ENCODE measurements at places on chromosomes 16 and 17. TPM values are rescaled to one million over a fixed set of nuclear protein-coding genes. Genes with fewer than 3 reads are reported as not detected.

DNA sequence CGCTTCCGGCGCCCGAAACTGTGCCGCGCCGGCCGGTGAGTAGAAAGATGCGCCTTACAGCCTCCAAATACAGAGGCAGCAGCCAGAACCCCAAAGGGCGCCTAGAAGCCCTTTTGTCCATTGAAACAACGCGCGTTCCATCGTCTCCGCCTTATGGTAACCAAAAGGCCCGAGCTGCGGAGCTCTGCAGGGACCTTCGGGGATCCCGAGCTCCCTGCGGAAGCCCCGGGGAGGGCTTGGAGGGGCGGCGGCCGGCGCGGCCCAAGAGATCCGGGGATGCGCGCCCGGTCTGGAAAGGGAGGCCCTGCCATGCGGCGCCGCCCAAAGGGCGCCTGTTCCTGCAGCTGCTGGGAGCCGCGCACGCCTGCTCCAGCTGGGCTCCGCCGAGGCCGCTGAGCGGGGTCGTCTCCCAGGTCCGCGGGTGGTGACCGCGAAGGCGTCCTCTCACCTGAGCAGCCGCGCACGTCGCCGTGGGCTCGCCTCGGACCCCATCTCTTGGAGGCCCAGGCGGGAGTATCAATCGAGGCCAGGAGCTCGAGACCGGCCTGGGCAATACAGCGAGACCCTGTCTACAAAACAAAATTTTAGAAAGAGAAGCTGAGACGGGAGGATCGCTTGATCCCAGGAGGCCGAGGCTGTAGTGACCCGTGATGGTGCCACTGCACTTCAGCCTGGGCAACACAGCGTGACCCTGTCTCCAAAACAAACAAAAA lies 742 bp upstream of the FBXO31 start:
- peaks cover 10% of the 10 kb centered on the region for H3K36me3 ChIP-seq
- no peak for DNase-seq
- H3K27ac ChIP-seq = peak overlapping the region; percentile 95
- no peaks in the 10 kb centered on the region for H3K27me3 ChIP-seq

Gene WNK4
- total RNA-seq = 0.16 TPM

DNA sequence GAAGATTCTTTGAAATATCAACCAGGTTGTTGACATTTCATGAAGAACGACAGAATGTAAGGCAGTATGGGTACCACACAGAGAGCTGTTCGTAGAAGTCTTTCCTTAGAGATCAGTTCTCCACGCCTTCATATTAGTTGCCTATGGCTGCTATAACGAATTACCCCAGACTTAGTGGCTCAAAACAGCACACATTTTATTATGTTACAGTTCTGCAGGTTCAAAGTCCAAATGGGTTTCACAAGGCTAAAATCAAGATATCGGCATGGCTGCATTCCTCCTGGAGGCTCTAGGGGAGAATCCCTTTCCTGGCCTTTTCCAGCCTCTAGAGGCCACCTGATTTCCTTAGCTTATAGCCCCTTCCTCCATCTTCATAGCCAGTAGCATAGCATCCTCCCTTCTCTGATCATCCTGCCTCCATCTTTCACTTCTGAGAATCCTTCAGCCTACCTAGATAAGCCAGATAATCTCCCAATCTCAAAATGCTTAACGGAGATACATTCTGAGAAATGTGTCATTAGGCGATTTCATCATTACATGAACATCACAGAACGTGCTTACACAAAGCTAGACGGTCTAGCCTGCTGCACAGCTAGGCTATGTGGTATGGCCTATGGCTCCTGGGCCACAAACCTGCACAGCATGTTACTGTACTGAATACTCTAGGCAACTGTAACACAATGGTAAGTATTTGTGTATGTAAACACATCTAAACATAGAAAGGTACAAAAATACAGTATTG lies 26.0 kb downstream of the ERCC4 start:
- H3K27me3 ChIP-seq = no peaks in the 10 kb centered on the region
- no peak for DNase-seq
- H3K36me3 ChIP-seq = peaks cover 62% of the 10 kb centered on the region
- no peak overlapping the region for H3K27ac ChIP-seq
- H3K4me3 ChIP-seq = no peak overlapping the region
- H3K4me1 ChIP-seq = peaks cover 4% of the 10 kb centered on the region

Gene ADAMTS18
- not detected for total RNA-seq

DNA sequence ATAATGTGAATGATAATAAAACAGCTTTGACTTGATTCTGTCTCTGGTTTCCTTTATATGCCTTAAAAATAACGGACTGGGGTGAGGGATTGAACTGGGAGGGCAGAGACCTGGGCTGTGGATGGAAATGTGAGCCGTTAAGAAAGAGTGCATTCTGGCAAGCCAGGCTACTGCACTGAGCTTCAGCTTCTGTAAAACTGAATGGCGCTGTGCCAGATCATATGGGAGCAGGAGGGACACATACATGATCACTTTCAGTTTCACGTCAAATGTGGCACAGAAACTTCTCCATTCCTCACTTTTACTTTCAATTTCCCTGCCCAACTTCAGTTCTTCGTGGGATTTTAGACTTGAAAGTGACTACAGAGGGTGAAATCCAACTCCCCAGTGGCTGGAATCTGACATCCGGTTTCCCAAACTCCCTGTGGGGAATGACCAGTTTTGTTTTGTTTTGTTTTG lies 1.1 kb downstream of the MT2A start:
- peak; percentile 71 for DNase-seq
- H3K4me3 ChIP-seq = peak overlapping the region; percentile 97
- peak overlapping the region; percentile 99 for H3K27ac ChIP-seq
- H3K4me1 ChIP-seq = peaks cover 63% of the 10 kb centered on the region

Gene PHF23
- 43.4 TPM for total RNA-seq

GRCh38 chr16:3695610-3696369 lies 21.5 kb downstream of the TRAP1 start:
- peaks cover 17% of the 10 kb centered on the region for H3K36me3 ChIP-seq
- H3K27me3 ChIP-seq = no peaks in the 10 kb centered on the region
- no peak overlapping the region for H3K4me3 ChIP-seq
- peaks cover 3% of the 10 kb centered on the region for H3K4me1 ChIP-seq
- no peak overlapping the region for H3K27ac ChIP-seq

Gene KRT34
- not detected for total RNA-seq

DNA sequence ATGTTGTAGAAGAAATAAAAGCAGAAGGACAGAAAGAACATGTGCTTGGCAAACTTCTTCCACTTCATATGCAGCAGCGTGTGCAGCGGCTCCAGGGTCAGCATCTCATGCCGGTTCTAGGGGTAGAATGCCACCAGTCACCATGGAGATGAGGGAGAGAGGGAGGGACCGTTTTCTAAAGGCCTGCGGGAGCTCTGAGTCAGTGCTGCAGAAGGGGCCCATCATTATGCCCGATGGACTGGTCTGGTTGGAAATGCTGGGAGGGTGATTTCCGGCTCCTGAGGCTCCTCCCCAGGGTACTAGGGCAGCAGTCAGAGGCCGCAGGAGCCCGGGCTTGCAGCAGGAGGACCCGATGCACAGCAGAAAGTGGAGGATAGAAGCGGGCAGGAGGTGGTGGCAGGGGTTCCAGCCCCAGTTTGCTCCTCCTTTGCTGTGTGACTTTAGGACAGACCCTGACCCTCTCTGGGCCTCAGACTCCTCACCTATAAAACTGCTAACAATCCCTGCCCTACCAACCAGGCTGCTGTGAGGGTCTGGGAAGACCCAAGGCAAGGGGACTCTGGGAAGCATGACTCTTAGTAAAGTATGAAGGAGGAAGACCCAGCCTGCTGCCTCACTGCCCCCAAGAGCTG lies 28.6 kb downstream of the TRPV3 start:
- H3K27me3 ChIP-seq = no peaks in the 10 kb centered on the region
- DNase-seq = no peak
- no peak overlapping the region for H3K4me3 ChIP-seq
- H3K27ac ChIP-seq = no peak overlapping the region
- H3K4me1 ChIP-seq = no peaks in the 10 kb centered on the region

GRCh38 chr17:76789235-76789788 lies 51.4 kb downstream of the MFSD11 start:
- DNase-seq = no peak
- H3K4me1 ChIP-seq = peaks cover 20% of the 10 kb centered on the region
- H3K27me3 ChIP-seq = no peaks in the 10 kb centered on the region
- no peak overlapping the region for H3K27ac ChIP-seq

- H3K27me3 ChIP-seq = no peaks in the 10 kb centered on the region
- peaks cover 39% of the 10 kb centered on the region for H3K36me3 ChIP-seq
- DNase-seq = no peak
- no peak overlapping the region for H3K4me3 ChIP-seq
- H3K4me1 ChIP-seq = peaks cover 23% of the 10 kb centered on the region
These were observed 25.8 kb downstream of the ZNRF1 start for GRCh38 chr16:75024594-75024993.

GRCh38 chr17:44970136-44970741 lies 2.1 kb upstream of the C1QL1 start:
- DNase-seq = no peak

GRCh38 chr17:31413081-31413799 lies 21.8 kb downstream of the RAB11FIP4 start:
- no peaks in the 10 kb centered on the region for H3K4me1 ChIP-seq
- no peak overlapping the region for H3K27ac ChIP-seq
- H3K4me3 ChIP-seq = no peak overlapping the region
- peaks cover 6% of the 10 kb centered on the region for H3K27me3 ChIP-seq
- no peaks in the 10 kb centered on the region for H3K36me3 ChIP-seq

- peaks cover 22% of the 10 kb centered on the region for H3K4me1 ChIP-seq
- H3K4me3 ChIP-seq = no peak overlapping the region
These were observed 57.7 kb downstream of the CMC2 start for GRCh38 chr16:80948886-80949493.

DNA sequence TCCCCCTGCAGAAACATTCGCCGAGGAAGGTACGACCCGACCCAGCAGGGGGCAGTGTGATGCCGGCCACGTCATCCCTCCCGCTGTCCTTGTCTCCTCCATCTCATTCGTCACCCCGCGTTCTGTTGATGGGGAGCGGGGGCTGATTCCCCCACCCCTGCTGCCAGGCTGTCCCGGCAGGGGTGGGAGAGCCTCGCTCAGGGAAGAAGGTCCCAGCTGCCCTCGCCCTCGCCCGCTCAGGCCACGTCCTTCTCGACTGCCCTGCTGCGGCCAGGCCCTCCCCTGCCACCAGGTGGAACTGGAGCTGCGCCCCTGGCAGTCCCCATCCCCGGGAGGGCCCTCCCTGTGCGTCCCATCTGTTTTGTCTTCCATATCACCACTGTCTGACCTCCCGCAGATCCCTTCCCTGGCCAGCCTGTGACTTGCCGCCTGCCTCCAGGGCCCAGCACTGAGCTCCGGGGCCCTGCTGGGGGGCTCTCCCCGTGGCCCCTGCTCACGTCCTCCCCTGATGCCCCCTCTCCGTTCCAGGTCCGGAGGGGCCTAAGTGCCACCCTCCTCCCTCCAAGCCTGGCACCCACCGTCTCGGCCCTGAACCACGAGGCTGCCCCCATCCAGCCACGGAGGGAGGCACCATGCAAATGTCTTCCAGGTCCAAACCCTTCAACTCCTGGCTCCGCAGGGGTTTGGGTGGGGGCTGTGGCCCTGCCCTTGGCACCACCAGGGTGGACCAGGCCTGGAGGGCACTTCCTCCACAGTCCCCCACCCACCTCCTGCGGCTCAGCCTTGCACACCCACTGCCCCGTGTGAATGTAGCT lies 20.6 kb downstream of the ADAM11 start:
- H3K36me3 ChIP-seq = no peaks in the 10 kb centered on the region
- peak overlapping the region; percentile 47 for H3K4me3 ChIP-seq
- peaks cover 6% of the 10 kb centered on the region for H3K27me3 ChIP-seq

Gene CCL17
- 0.37 TPM for total RNA-seq

- H3K27me3 ChIP-seq = peaks cover 49% of the 10 kb centered on the region
- H3K27ac ChIP-seq = no peak within 1 kb of the TSS
- H3K4me3 ChIP-seq = no peak within 1 kb of the TSS
- peak; percentile 20 for DNase-seq
These were observed at the start of gene MPP2 for GRCh38 chr17:43907425-43907981. MPP2 (minus strand) TSS chr17:43907536; CDS start chr17:43904460, 3,076 bp downstream.

GRCh38 chr16:68935008-68935407 lies 91.7 kb downstream of the TANGO6 start:
- no peaks in the 10 kb centered on the region for H3K27me3 ChIP-seq
- DNase-seq = no peak
- no peak overlapping the region for H3K4me3 ChIP-seq
- H3K36me3 ChIP-seq = peaks cover 46% of the 10 kb centered on the region

GRCh38 chr16:86510465-86511261 lies at the start of gene FOXF1:
FOXF1 (plus strand) TSS chr16:86510527; CDS start chr16:86510570, 43 bp downstream.
- DNase-seq = no peak
- H3K27ac ChIP-seq = no peak within 1 kb of the TSS
- H3K27me3 ChIP-seq = peaks cover 60% of the 10 kb centered on the region
- peaks cover 3% of the 10 kb centered on the region for H3K36me3 ChIP-seq

- peak within 1 kb of the TSS; percentile 97 for H3K4me3 ChIP-seq
- DNase-seq = peak; percentile 70
These were observed at the start of gene UNC119 for GRCh38 chr17:28552176-28552999. UNC119 (minus strand) TSS chr17:28552624; CDS start chr17:28552557, 67 bp downstream.

All from activated T-helper 2 cell treated with anti-CD3 and anti-CD28 coated beads, Interferon-gamma antibody, Interleukin-2, Interleukin-4, amounts not matched to agents 10 μg/mL and 5 μg/mL and 100 μg/mL, durations not matched to agents 14 hours and 24 hours and 36 hours (primary cell).